ENCODE measurements at places on chromosomes 11 and 22.

- no peak for DNase-seq
Measured at GRCh38 chr22:22400964-22401363, 107.6 kb downstream of the ZNF280B start.

DNA sequence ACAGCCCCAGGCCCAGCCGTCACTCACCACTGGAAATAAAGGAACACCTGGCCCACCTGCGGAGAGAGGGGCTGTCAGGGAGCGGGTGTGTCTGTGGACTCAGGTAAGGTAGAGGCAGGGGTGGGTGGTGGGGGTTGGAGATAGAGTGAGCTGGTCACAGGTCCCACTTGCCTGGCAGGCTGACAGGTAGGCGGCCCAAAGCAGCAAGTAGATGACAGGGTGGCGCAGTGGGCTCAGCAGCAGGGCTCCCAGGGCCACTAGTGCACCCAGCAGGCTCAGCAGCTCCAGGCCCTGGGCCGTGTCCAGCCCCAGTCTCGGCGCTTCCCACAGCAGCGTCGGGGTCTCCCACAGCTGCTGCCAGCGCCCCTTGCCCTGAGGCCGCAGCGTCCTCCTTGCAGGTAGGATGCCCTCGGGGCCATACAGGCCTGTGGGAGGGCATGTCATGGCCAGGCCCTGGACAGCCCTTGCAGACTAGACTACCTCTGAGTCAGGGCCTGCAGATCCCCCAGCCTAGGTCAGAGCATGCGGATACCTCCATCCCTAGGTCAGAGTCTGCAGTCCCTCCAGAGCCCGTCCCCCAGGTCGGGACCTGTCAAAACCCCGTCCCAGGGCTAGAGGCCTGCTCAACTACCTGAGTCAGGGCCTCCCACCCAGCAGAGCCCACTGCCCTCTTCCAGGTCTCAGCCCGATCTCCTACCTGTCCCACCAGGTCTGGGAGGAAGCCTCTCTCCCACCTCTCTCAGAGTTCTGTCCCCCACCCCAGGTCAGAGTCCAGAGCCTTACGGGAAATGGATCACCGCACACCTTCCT lies 686 bp downstream of the LMF2 start:
- DNase-seq = no peak

GRCh38 chr11:46387919-46388618 lies 3.5 kb downstream of the CHRM4 start:
- no peak for DNase-seq

- DNase-seq = no peak
Measured at GRCh38 chr11:8828580-8829361, 82.2 kb upstream of the AKIP1 start.

DNA sequence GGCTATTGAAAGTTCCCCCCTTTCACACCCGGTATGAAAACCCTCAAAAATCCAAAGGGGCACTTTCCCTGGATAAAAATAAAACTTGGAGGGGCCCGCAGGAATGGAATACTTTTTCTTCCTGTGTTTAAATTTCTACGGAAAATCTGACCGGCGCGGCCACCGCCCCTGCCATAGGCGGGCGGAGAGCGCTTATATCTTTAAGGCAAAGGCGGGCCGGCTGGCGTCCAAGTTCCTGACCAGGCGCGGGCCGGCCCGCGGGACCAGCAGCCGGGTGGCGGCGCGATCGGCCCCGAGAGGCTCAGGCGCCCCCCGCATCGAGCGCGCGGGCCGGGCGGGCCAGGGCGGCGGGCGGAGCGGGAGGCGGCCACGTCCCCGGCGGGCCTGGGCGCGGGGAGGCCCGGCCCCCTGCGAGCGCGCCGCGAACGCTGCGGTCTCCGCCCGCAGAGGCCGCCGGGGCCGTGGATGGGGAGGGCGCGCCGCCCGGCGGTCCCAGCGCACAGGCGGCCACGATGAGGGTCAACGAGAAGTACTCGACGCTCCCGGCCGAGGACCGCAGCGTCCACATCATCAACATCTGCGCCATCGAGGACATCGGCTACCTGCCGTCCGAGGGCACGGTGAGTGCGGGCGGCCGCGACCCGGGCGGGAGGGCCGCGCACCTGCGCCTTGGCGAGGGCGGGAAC lies at the start of gene ANO1:
Gene ANO1, plus strand, starts transcription at position 223 of the 686 bp plus-strand sequence. Its CDS starts 290 bp downstream, at position 513.
- no peak for DNase-seq

GRCh38 chr11:48161951-48162884 lies 54.4 kb upstream of the OR4B1 start:
- DNase-seq = no peak

DNA sequence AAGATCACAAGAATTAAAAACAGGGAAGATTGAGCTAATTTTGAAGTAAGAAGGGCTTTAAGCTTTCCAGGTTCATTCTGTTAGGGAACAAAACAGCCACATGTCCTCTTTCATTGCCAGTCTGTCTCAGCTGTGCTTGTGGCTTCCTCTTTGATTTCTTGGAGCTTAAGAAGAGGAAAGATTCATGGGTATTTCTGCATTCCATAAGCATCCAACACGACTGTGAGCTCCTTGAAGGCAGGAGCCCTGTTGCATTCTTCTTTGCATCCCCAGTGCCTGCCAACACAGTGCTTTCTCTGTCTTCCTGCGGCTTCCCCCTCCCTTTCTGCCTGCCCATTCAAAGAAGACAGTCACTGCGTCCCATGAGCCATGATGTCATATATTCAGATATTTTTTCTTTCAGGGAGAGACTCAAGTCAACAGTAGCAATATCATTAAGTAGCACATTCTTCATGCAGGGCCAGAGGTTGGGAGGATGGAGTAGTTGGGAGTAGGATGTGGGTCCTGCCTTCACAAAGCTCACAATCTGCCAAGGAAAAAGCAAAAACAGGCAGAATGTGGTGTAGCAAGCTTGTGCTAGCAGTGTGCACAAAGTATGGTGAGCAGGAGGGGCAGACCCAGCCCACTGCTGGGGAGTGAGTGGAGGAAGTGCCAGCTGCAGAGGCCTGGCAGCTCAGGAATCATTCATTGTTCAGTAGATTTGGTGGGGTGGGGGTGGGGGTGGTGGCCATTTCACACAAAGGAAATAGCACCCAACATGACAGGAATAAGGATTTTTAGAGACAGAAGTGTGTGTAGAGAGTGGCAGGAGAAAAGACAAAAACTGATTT lies 162.1 kb upstream of the RASSF10 start:
- DNase-seq = no peak

DNA sequence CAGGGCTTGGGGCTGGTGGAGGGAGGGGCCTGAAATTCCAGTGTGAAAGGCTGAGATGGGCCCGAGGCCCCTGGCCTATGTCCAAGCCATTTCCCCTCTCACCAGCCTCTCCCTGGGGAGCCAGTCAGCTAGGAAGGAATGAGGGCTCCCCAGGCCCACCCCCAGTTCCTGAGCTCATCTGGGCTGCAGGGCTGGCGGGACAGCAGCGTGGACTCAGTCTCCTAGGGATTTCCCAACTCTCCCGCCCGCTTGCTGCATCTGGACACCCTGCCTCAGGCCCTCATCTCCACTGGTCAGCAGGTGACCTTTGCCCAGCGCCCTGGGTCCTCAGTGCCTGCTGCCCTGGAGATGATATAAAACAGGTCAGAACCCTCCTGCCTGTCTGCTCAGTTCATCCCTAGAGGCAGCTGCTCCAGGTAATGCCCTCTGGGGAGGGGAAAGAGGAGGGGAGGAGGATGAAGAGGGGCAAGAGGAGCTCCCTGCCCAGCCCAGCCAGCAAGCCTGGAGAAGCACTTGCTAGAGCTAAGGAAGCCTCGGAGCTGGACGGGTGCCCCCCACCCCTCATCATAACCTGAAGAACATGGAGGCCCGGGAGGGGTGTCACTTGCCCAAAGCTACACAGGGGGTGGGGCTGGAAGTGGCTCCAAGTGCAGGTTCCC lies at the start of gene APOC3:
Gene APOC3, plus strand, starts transcription at position 383 of the 659 bp plus-strand sequence. CDS start 676 bp downstream, outside the sequence.
- no peak for DNase-seq

- DNase-seq = no peak
Measured at GRCh38 chr22:32545801-32546200, 71.2 kb downstream of the FBXO7 start.

DNA sequence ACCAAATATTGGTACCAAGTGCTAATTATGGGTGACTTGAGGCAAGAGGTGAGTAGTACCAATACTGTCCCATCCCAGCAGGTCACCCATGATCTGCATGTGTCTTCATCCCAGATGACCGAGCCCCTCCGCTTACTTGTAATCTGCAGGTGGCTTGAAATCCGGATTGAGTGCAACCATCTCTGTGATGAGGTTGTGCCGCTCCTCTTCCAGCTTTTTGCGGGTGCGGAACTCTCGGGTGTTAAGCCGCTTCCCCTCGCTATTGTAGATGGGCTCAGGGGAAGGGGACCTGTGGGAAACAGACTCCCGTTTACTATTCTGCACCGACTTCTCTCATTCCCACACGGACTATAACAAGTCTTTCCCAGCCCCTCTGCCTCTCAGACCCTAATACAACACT lies 8.2 kb downstream of the SF1 start:
- no peak for DNase-seq

DNA sequence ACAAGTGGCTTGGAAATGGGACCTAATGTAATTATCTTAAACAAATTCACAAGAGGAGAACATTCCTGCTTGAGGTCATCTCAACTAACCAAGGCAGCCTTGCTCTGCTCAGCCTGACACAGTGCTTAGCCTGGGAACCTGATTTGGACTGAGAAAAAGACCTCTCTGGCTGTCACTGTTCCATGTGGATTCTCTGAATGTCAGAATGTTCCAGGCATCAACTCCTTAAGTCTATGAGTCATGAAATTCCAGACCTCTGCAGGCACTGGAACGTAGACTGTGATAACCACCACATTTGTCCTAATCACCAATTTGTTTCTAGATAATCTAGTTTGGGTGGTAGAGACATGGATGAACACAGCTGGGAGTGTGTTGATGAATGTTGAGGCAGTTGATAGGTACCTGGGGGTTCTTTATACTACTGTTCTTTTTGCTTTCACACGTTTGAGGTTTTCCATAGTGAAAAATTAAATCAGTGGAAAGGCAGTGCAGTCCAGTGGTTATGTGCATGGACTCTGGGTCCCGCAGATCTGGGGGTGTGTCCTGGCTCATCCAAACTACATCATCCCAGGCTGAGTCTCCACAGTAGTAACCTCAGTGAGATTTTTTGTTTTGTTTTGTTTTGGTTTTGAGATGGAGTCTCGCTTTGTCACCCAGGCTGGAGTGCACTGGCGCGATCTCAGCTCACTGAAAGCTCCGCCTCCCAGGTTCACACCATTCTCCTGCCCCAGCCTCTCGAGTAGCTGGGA lies 269.6 kb downstream of the MN1 start:
- no peak for DNase-seq

- no peak for DNase-seq
Measured at GRCh38 chr11:115391598-115391997, 112.6 kb downstream of the CADM1 start.

- DNase-seq = no peak
Measured at GRCh38 chr11:111299101-111300026, 1.0 kb downstream of the POU2AF3 start.

GRCh38 chr11:68818181-68818580 lies 23.5 kb downstream of the CPT1A start:
- DNase-seq = no peak

- no peak for DNase-seq
Measured at GRCh38 chr11:101612481-101612880, 28.7 kb upstream of the TRPC6 start.

- DNase-seq = no peak
Measured at GRCh38 chr11:73308003-73308960, at the start of gene ARHGEF17. TSS of gene ARHGEF17 (plus strand) at chr11:73308276. CDS start at chr11:73308639, 363 bp downstream.

GRCh38 chr22:21904250-21904789 lies 36.9 kb upstream of the MAPK1 start:
- no peak for DNase-seq

GRCh38 chr11:61691380-61692156 lies 11.4 kb downstream of the DAGLA start:
- no peak for DNase-seq

DNA sequence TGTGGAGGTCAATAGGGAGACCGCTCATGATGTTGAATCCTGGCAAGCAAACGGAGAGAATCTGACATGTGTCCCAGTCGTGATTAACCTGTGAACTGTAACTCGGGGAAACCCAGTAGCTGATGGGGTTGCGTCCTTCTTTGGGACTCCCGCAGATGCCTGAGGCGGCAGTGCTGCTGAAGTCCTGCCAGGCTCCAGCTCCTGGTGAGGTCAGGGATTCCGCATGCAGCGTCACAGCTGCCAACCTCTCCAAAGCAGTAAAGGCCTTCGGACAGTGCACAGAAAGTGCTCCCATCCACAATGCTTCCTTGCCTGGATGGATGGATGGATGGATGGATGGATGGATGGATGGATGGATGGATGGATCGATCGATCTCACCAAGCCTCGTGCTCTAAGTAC lies 13.5 kb downstream of the KCNQ1 start:
- DNase-seq = no peak

DNA sequence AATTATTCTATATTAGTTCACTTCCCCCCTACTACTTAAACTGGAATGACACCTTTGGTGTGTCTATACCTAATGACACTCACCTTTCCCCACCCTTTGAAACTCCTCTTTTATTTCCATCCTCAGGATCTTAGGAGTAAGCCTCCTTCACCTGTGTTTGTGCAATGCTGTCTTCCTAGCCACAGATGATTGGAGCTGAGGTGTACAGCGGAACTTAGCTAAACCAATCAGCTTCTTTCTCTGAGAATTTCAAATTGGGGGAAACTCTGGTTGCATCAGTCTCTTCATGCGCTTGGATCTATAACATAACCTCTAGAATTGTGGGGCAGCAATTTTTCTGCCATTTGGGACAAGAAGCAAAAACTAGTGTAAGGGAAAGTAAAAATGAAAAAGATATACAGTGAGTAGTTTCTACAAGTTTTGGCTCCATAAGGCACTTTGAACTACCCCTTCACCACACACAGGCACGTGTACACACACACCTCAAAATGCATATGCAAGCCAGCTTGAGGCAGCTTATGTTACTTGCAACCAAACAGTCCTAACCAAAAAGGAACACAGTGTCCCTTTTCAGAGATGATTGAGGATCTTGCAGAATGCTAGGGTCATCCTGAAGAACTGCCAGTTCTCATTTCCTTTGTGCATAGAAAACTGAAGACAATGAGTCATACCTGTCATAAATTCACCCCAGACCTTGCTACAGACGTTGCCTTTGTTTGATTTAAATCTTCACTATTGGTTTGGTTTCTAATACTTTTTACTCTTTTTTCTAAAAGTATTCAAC lies 36.0 kb upstream of the LDLRAD3 start:
- no peak for DNase-seq

GRCh38 chr11:99534812-99535211 lies 514.1 kb downstream of the CNTN5 start:
- DNase-seq = no peak

DNA sequence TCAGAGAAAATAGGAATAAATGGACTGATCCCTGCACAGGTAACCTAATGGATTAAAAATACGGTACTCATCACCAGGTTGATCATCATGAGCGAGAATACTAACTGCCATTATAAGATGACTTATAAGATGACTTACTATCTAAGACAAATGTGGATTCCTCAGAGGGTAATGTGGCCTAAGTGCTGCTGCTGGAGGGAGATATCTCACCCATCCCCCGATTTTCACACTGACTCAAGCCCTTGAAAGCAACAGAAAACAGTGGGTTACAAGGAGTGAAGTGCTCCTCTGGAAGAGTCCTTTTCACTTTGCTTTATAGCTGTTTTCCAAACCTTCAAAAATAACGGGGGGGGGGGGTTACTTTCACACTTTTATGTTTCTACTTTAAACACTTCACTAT lies 920 bp downstream of the TMEM218 start:
- no peak for DNase-seq
